Activated naive CD8-positive, alpha-beta T cell treated with anti-CD3 and anti-CD28 coated beads for 36 hours (primary cell): ENCODE measurements at places on chromosomes 6 and 20.

DNA sequence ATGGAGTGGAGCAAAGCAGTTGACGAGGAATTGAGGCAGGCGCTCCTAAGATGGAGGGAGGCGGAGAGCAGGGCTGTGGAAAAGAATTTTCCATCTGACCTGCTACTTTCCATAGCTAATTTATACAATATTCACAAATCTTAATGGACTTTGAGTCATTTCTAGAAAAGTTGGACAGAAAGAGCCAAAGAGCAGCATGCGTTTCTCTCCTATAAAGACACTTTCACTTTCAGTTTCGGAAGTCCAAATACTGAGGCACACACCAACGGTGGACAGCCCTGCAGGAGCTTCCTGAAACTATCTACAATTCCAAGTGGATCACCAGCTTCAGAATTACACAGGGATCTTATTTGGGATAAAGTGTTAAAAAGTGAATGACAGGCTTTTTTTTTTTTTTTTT lies 43.5 kb downstream of the PANK2 start:
- no peak for DNase-seq

DNA sequence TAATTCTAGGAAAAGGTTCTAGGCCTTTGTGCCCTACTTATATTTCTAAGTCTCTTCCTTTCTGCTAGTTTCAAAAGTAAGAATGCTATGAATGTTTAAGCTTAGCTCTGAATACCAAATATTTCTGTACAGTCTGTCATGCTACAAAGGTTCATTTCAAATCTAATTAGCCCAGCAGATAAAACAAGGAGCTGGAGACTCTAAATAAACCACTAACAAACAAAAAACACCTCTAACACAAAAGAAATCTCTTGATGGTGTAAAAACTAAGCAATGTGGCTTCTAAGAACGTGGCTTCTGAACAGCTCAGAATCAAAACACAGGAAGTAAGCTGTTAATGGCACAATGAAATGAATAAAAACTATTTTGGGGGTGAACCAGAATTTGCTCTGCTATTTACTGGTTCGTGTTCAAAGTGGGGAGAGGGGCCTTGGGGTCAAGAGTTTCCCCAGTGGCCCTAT lies 198.3 kb downstream of the BCAS1 start:
- no peak for DNase-seq

- DNase-seq, result peak; percentile 60
Observed at GRCh38 chr6:4059115-4059777, 19.7 kb downstream of the FAM217A start.

GRCh38 chr6:12968290-12968689 lies 251.7 kb downstream of the PHACTR1 start:
- DNase-seq, result no peak

- no peak for DNase-seq
Observed at GRCh38 chr6:138563650-138564049, 64.4 kb upstream of the NHSL1 start.

- DNase-seq, result no peak
Observed at GRCh38 chr6:24506814-24507520, 12.2 kb downstream of the ALDH5A1 start.

GRCh38 chr6:16572317-16572716 lies 188.9 kb downstream of the ATXN1 start:
- no peak for DNase-seq

DNA sequence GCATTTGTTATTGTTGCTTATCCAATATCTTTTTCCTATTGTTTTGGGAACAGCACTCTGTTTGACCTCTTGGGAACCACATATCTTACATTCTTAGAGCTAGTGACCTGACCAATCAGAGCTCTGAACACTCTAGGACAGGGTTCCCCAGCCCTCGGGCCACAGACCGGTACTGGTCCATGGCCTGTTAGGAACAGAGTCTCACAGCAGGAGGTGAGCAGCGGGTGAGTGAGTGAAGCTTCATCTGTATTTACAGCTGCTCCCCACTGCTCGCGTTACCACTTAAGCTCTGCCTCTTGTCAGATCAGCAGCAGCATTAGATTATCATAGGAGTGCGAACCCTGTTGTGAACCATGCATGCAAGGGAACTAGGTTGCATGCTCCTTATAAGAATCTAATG lies 226.0 kb upstream of the TSHZ2 start:
- DNase-seq, result no peak

- no peak for DNase-seq
Observed at GRCh38 chr6:82507112-82507511, 143.5 kb downstream of the TPBG start.

DNA sequence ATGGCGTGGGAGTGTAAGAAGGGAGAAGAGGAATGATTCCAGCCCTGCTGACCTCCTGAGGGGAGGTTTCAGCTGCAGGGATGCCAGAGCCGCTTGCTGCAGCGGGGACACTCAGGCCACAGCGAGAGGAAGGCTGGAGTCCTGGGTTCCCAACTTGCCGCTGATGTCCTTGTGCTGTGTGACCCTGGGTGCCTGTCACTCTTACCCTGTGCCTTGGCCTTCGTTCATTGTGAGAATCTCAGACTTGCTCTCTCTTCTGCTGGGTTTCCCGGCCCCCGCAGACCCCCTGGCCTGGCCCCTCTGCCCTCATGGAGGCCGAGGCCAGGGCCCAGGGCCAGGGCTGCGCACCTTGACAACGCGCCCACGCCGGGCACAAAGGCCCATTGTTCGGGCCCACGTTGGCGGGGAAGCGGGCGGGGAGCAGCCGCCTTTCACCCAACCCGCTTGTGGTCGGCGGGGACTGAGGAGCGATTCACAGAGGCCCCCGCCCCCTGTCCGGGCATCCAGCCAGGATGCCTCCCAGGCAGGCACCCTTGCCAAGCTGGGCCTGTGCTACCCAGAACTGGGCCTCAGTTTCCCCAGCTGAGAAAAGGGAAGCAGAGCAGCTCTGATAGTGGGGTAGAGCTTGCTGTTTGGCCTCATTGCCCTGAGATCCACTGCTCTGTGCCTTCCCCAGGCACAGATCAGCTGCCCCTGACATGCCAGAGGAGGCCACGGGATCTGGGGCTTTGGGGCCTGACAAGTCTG lies 52.4 kb downstream of the CEBPB start:
- no peak for DNase-seq

GRCh38 chr6:90364286-90364685 lies 67.6 kb upstream of the BACH2 start:
- DNase-seq, result no peak

- no peak for DNase-seq
Observed at GRCh38 chr20:64238115-64238825, 17.3 kb upstream of the PCMTD2 start.

DNA sequence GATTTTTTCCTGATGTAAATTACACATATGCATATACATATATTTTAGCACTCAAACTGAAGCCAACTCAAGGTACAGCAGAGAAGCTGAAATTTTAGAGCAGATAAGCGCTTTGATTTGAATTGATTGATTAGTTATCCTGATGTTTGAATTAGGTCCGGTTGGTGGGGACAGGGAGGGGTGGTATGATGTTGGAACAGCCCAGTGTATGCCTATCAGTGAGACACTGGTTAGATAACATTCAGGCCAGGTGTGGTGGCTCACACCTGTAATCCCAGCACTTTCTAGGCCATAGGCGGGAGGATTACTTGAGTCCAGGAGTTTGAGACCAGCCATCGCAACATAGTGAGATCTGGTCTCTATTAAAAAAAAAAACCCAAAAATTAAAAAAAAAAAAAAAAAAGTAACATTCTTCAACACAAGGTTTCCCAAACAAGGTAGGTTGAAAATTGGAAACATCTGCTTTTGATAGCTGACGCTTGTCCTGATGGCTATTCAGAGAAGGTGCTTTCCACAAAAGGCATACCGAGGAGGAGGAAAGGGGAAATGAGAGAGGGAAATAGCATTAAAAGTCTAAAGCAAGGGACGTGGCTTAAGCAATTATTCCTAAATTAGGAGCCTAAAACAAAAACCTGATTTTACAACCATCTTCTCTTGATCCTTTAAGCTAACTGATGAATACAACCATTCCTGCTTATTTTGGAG lies 288.4 kb upstream of the JARID2 start:
- no peak for DNase-seq

DNA sequence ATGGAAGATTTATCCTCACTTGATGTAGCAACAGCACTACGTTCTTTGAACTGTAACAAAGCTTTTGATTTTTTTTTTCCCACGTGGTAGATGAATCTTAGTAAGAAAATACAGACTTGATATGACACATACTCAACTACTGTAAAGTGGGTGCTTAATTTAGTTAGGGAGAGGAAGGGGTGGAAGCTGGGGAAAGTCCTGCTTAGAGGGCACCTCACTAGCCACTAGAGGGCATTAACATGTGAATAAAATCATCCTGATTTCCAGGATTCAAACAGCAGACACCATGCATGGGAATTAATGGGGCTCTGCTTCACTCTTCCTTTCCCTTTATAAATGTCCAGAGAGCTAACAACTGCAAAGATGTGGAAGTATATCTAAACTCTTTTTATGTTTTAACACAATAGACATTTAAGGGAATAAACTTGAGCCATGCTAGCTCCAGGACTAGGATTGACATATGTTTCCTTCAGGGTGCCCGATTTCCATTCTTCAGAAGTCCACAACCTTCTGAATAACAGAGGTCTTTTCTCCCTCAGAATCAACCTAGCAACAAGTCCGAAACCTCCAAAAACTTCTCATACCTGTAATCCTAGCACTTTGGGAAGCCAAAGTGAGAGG lies 250.1 kb downstream of the ATXN1 start:
- DNase-seq, result no peak

- DNase-seq, result no peak
Observed at GRCh38 chr20:8608470-8608869, 460.4 kb upstream of the PLCB4 start.

GRCh38 chr6:42007286-42008137 lies 42.8 kb upstream of the TAF8 start:
- DNase-seq, result peak; percentile 63

DNA sequence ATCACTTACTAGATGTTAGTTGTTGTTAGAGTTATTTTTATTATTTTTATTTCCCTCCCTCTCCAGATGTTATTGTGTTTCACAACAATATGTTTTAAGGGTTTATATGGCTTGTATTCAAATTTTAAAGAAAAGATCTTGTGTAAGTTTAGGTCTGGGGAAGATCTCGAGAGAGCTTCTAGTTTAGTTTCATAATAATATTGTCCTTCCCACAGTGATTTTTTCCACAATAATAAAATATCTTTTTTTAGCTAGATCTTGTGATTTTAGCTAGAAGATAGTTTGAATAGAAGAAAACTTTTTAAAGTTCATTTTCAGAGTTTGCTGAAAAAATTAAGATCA lies 55.0 kb downstream of the ADGRG6 start:
- DNase-seq, result no peak

- DNase-seq, result no peak
Observed at GRCh38 chr6:30781395-30781742, 37.0 kb upstream of the IER3 start.

GRCh38 chr6:154942770-154943169 lies 52.3 kb upstream of the TIAM2 start:
- DNase-seq, result no peak

- DNase-seq, result peak; percentile 35
Observed at GRCh38 chr6:151757506-151757955, 50.0 kb upstream of the ESR1 start.

DNA sequence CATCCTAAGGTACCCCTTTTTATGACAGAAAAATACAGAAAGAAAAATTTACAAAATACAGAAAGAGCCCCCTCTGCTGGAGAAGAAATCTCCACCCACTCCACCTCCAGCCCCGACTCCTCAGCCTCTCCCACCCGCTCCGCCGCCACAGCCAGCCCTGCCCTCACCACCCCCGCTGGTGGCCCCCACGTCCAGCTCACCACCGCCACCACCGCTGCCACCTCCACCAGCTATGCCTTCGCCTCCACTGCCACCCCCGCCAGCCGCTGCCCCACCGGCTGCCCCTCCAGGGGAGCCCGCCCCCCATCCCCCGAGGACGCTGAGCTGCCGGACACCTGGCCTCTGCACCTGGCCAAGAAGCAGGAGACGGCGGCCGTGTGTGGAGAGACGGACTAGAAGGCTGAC lies 17.7 kb downstream of the WFDC2 start:
- no peak for DNase-seq

DNA sequence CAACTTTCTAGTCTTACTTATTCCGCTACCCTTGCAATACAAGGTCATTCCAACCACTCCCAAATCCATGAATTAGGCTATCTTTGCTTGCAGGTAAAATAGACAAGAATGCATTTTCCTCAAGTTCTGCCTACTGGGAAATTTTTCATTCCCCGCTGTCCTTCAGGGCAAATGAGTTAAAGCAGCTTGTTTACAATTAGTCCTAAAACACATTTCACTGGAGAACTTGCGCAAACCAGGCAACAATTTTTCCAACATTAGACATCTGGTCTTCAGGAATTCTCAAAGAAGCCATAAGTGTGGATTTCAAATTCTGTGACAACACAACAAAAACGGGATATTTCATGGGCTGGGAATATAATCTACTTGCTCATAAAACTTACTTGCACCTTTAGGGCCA lies 20.4 kb downstream of the SPINT4 start:
- DNase-seq, result no peak

- DNase-seq, result no peak
Observed at GRCh38 chr6:140269591-140270165, 895.2 kb upstream of the CITED2 start.

GRCh38 chr20:973785-974194 lies 28.3 kb downstream of the RSPO4 start:
- DNase-seq, result peak; percentile 23

GRCh38 chr6:33661106-33661838 lies 40.1 kb downstream of the ITPR3 start:
- no peak for DNase-seq

GRCh38 chr6:12203001-12203400 lies 87.2 kb upstream of the EDN1 start:
- no peak for DNase-seq

- DNase-seq, result no peak
Observed at GRCh38 chr20:51713213-51713598, 55.0 kb downstream of the ATP9A start.

- no peak for DNase-seq
Observed at GRCh38 chr6:12969966-12970365, 253.4 kb downstream of the PHACTR1 start.

GRCh38 chr20:39394461-39394860 lies 432.3 kb downstream of the DHX35 start:
- DNase-seq, result no peak

DNA sequence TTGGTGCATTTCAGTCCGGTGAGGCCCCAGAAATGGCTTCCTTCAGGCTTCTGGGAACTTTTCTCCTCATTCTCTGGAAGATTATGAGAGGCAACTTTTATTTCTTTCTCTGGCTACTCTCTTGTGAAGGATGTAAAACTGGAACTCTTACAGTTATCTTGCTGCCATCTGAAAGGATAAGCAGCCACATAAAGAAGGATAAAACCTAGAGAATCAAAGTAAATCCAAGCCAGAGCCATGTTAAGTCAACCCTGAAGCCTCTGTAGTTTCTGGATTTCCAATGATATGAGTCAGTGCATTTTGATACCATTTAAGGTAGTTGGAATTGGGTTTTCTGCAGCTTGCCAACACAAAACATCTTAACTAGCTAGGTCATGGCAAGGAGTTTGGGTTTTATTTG lies 123.6 kb downstream of the MEI4 start:
- no peak for DNase-seq

- no peak for DNase-seq
Observed at GRCh38 chr6:150641398-150642139, 41.9 kb downstream of the PLEKHG1 start.
